Stimulated activated CD8-positive, alpha-beta memory T cell treated with anti-CD3 and anti-CD28 coated beads, Interleukin-12 subunit alpha, Interleukin-12 subunit beta, amount 100 ng/mL, for 4 hours (primary cell): ENCODE measurements at places on chromosomes 11 and 22.

- no peak for DNase-seq
Measured at GRCh38 chr22:43153899-43154298, 2.5 kb downstream of the TSPO start.

- no peak for DNase-seq
Measured at GRCh38 chr11:39239553-39239952, 2219.9 kb downstream of the LRRC4C start.

DNA sequence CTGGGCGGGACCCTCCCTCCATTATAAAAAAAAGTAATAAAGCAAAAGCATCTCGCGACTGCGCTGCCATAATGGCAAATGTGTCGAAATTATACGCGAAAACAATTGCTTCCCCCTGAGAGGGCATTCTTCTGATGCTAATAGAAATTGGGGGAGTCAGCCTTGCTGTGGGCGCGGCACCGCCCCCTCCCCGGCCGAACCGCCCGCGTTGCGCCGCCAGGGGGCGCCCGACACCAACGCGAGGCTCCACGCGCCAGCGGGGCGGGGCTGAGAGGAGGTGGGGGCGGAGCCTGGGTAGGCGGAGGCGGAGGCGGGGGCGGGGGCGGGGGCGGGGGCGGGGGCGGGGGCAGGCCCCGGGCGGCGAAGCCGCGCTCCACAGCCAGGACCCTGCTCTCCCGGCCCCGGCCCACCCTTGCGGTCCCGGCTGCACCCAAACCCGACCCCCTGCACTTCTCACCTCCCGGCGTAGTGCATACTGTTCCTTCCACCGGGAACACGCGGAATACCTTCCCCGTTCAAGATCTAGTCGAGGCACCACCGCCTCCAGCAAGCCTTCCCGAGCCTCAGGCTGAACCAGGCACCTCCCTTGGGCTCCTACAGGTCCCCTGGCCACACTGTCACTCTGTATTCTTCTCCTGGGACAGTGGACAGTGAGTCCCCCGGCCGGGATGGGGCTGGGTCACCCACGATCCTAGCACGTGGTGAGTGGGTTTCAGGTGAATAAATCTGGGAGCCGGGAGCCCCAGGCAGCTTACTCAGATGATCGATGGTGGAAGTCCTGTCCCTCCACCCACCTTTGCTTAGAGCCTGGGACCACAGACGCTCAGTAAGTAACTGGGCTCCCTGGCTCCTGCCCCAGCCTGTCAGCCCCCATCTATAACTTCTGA is 15.5 kb upstream of the UPK3A start:
- peak; percentile 78 for DNase-seq

GRCh38 chr11:4448995-4449394 is at the start of gene OR52K2:
Gene OR52K2 (plus strand): TSS chr11:4449295. CDS start chr11:4449340, 45 bp downstream.
- DNase-seq, result no peak

DNA sequence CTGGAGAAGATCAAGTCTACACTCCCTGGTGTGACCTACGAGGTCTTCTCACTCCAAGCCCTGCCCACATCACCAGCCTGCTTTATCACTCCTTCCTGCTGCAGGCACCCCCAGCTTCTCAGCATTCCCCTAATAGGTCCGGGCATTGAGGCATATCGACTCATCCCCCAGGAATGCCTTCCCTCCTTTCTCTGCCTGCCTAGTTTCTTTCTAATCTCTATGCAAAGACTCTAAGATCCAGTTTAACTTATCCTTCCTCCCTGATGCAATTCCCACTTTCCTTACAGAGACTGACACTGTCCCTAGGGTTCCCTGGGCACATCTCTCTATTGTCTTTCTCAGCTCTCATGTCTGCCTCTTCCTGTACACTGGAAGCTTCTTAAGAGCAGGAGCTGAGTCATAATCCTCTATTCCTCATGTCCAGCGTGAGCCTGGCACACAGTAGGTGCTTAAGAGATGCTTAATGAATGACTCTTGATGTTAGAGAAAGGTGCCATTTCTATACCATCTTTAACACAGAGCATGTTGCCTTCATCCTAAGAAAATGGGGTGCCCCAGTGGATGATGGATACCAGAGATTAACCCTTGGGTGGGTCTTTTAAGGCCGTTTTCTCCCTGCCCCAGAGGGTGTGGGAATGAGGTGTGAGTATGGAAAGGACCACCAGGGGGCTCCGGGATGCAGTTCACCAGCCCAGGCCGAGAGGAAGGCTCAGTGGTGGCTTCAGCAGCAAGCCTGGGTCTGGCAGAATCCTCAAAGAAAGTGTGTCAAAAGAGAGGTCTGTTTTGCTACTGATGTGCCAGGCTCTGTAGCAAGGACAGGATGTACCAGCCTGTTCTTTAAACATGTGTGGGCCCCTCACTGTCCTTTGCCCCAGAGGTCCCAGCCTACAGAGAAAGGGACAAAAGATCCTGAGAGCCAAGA is 34.7 kb downstream of the PARVA start:
- no peak for DNase-seq
